ENCODE measurements at places on chromosomes 5 and 9. TPM values are rescaled to one million over a fixed set of nuclear protein-coding genes. Genes with fewer than 3 reads are reported as not detected.

The PCDHB2 gene
- 7.5 TPM for total RNA-seq

DNA sequence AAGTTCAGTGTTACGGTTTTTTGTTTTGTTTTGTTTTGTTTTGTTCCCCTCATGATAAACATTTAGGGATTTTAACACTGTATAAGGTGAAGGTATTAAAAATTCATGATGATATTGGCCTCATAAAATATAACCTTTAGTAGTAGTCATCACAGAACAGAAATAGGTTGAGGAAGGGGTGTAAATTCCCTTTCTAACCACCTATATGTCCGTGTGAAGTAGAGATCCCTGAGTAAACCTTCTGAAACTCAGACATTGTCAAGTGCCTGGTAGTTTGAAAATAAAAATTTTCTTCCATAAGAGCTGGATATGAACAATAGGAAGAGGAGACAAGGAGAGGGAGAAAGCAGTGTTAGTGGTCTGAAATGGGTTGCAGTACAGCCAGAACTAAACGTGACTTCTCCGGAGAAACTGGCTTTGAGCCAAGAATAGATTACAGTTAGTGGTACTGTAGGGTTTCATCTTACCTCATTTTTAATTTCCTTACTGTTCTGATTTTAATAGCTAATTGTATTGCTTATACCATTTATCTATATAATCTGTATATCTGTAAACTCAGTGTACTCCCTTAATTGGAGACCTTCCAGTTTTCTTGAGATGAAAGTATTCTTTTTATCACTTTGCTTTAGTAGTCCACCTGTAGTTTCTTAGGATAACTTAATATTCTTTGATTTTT, 18.3 kb downstream of the UGCG start:
- no peak for DNase-seq

- DNase-seq = no peak
Measured at GRCh38 chr5:39058178-39058921, 15.8 kb downstream of the RICTOR start.

The GTF3C4 gene
- 16.4 TPM for total RNA-seq

The HMMR gene
- 0.78 TPM for total RNA-seq

DNA sequence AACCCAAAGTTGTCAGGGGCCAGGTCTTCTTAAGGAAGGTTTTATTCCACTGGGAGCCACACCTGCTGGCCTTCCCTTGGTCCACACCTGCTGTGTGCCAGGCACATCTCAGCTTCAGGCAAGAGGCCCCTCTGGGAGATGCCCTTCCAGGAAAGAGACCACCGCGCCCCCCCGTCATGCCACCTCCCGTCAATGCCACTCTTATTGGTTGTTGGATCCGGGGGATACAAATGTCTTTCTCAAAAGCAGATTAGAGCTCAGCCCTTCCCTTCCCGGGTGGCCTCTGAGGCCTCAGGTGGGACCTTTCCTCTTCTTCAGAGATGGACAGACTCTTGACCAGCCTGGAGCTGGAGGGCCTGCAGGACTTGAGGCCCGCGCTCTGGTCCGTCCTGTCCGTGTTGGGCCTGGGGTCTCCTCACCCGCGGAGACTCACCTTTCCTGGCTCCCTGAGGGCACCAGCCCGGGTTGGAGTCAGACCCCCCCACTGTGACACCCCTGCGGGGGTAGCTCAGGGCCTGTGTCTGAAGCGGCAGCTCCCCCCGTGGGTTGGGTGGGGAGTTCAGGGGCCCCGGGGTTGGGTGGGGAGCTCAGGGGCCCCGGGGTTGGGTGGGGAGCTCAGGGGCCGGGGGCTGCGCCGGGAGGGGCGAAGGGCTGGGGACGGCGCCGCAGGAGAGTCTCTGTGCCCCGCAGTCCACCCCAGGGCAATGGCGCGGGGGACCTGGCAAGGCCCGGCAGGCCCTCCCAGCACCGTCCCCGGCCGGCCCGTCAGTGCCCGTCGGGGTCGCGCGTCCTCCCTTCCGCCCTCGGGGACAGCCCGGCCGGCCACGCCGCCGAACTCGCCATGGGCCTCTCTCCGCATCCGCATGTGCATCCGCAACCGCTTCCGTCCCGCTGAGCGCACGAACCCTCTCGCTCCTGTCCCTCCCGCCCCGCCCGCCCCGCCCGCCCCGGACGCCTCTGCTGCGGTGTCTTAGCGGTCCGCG, 3.7 kb upstream of the SLC9A3 start:
- no peak for DNase-seq

GRCh38 chr5:50751064-50751657, 84.7 kb downstream of the PARP8 start:
- no peak for DNase-seq

DNA sequence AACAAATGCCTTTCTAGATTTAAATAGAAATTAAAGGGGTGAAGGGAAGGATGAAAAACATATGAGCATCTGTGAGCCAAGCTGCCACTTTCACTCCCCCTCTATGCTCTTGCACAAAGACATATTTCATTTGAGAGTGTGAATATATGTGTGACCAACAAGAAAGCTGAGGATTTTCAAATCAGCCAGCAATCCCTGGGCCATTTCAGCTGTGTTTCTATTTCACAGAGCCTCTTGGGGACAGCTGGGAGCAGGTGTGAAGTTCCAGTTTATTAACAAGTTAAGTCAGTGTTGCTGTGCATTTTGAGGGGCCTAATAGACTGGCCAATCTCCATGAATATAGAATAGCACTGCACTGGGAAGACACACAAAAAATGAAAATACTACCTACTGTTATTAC, 248.7 kb upstream of the RGMB start:
- DNase-seq = no peak

DNA sequence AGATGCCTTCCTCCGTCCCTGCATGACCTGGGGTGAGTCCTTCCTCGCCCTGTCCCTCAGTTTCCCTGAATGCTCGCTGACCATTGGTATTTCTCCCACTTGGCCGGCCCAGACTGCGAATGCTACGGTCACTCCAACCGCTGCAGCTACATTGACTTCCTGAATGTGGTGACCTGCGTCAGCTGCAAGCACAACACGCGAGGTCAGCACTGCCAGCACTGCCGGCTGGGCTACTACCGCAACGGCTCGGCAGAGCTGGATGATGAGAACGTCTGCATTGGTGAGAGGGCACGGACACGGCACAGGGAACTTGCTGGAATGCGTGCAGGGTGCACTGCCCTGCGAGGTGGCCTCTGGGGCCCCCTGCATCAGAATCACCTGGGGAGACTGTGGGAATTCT, 77.1 kb downstream of the NTNG2 start:
- DNase-seq = no peak

DNA sequence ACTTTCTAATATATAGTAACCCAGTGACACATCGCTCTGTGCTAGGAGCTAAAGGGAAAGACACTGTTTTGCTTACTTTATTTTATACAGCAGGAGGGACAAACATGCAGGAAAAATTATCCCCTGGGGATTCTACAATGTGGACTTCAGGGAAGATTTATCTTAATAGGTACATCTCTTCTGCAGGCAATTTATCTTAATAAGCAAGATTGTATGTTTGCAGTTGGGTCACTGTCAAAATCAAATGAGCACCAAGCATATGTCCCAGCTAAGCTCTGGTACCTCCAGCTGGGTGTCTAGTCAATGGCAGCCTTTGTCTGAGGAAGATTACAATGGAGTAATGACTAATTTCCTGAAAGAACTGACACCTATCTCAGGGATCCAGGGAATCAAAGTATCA, 309.9 kb upstream of the PANK3 start:
- DNase-seq = no peak

DNA sequence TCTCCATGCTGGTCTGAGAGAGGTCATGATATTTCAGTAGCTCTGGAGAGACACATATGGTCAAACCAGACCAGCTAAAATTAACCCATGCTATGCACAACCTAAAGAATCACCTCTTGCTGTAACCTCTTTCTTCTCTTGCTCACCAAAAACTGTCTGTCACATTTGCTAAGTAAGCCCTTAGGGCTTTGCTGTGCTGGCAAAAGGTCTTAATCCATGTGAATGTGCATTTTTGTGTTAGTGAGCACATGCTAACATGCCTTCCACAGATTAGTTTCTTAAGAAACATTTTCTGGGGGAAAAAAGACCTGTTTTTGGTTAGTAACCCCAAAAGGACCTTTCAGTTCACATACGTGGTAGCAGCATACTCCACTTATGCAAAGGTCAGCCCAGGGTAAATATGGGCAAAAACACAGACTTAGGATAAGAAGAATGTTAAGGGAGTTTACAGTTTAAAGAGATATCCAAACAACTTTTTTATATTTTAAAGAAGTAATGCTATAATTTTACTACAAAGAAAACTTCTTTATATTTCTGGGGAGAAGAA, 124.2 kb upstream of the CCDC152 start:
- DNase-seq = no peak

DNA sequence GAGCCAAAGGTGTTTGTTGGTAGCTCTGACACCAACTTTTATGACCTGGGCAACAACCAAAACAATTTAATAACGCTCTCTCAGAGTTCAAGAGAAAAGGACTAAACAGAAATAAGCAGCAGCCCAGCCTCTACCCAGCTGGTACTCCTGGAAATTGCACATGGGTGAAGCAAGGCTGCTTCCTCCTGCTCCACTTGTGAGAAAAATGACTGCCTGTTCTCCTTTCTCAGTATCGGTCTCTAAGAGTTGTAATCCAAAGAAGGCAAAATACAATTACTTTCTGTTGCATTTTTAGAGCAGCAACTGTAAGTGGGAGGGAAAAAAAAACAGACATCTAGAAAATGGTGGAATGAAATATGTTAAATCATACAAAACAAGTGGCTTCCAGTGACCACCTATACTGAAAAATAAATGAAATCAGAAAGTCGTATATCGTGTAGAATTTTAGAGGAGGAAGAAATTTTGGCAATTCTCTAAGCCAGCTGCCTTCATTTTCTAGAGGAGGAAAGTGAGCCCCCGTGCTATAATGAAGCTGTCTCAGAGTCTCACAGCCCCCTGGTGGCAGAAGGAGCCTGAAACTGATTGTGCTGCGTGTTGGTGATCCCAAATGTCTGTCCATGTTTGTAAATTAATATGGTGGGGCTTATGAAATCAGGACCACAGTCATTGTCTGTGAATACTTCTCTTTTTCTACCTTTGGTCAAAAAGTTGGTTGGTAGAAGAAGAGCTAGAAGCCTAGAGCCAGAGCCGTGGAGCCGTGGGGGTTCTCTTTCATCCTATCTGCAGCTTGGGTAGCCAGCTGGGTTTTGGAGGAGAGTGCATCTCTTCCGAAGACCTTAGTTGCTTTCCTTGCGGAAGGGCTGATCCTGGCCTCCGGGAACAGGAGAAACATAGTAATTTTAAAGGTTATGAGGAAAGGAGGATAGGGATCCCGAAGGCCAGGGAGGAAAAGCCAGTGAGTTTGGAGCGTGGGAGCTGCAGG, 139.9 kb downstream of the PIP5K1B start:
- DNase-seq = no peak

GRCh38 chr9:133461975-133462374, 2.2 kb downstream of the CACFD1 start:
- DNase-seq = no peak

The FBXO4 gene
- 23.5 TPM for total RNA-seq

DNA sequence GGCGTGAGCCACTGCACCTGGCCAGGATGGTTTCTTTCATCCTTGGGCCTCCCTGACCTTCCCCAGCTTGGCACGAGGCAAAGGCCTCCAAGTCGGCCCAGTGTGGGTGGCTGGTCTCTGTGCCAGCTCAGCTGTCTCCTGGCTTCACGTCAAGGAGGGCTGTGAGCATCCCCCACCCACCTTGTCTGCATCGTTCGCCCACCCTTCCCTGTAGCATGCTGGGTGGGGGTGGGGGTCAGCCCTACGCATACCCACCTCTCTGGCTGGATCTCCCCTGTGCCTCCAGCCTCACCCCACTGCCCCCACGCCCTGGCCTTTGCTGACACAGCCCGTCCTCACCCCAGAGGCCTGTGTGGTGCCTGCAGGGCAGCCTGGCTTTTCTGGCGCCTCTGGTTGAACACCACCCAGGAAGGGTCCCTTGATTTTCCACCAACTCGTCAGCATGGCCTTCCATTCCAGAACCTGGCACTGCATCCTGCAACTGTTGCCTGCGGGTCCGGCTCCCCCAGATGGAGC, 8.8 kb upstream of the WDR5 start:
- no peak for DNase-seq

DNA sequence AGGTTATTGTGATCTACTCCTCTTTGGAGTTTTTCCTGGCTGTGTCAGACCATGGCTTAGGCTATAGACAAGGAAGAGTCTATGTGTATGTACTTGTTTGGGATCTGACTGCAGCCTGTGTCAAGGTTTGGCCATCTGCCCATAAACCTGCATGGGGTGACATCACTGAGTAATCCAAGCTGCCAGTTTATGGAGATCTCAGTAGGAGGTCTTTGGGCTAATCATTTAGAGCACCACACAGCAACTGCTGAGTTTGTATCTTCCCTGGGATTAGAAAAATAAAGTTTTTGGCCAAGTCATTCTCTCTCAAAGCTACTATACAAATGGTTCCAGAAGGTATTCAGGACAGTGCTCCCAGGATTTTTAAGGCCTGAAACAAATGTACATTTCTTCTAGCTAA, 65.5 kb upstream of the HSPB3 start:
- DNase-seq = peak; percentile 23

The NOXA1 gene
- 10.5 TPM for total RNA-seq

DNA sequence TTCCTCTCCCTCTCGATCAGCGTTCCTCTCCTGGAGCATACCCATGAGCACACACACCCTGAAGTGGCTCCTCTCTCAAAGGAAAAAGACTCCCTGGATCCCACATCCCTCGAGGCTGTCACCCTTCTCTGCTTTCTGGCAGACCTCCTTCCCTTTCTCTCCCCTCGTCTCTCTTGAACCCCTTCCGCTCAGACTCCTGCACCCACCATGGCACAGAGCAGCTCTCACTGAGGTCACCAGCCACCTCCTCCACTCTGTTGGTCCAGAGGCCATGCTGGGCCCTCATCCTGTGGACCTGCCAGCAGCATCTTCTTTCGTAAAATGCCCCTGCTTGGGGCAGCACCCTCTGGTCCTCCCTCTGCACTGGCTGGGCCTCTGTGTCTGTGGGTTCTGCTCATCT, 5.7 kb downstream of the B4GALT7 start:
- no peak for DNase-seq

GRCh38 chr9:135503371-135504261, 3.1 kb downstream of the MRPS2 start:
- DNase-seq = no peak

GRCh38 chr9:75233011-75233410, 144.7 kb downstream of the OSTF1 start:
- DNase-seq = no peak

The GFI1B gene
- total RNA-seq = not detected

DNA sequence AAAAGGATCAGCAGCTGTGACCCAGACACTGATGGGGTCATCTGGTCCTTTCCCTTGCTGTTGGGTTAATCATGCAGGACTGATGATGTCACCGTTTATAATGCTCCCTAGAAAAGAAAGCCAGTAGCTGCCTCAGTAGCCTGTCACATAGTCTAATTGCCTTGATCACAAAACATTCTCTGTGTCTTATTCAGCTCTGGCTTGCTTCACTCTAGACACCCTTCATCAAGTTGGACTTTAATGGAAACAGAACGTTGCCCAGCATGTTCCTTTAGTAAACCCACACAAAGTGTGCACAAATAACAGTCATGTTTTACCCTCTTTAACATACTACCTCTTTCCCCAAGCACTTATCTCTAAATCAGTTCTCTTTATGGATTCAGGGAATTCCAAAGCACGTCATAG, 170.8 kb downstream of the SGCD start:
- no peak for DNase-seq
